ENCODE measurements at places on chromosomes 6 and 20. TPM values are rescaled to one million over a fixed set of nuclear protein-coding genes. Genes with fewer than 3 reads are reported as not detected.
A peak's percentile ranks its signal among the peaks of the same experiment; 100 is the strongest.

GRCh38 chr6:61886608-61887259 is 399.3 kb downstream of the KHDRBS2 start:
- no peak overlapping the region for H3K4me3 ChIP-seq
- no peaks in the 10 kb centered on the region for H3K27me3 ChIP-seq
- H3K27ac ChIP-seq: no peak overlapping the region
- no peaks in the 10 kb centered on the region for H3K36me3 ChIP-seq
- no peaks in the 10 kb centered on the region for H3K4me1 ChIP-seq

GRCh38 chr20:37236462-37236861 is 25.2 kb downstream of the GHRH start:
- H3K36me3 ChIP-seq: no peaks in the 10 kb centered on the region
- peak; percentile 55 for DNase-seq
- peaks cover 38% of the 10 kb centered on the region for H3K4me1 ChIP-seq
- no peak overlapping the region for H3K4me3 ChIP-seq
- H3K27ac ChIP-seq: no peak overlapping the region

- H3K36me3 ChIP-seq: no peaks in the 10 kb centered on the region
- no peak for DNase-seq
Measured at GRCh38 chr6:108838101-108838717, 10.0 kb upstream of the ARMC2 start.

DNA sequence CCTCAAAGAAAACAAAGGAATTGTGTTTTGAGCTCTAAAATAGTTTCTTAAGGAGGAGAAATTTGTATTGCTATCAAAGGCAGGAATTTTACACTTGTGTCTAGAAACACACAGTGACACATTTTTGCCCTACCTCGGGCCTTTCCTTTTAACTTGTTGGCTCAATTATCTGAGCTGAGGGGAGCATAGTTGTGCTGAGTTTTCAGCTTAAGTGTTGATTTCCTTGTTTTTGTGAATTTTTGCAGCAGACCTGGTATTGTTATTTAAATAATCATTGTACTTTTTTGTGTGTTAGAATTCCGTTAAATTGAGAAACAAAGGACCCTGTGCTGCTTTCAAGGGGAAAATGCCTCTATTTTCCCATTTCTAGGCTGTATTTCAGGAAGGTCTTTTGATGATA is 249.7 kb downstream of the CD83 start:
- no peak for DNase-seq
- no peak overlapping the region for H3K27ac ChIP-seq
- peaks cover 14% of the 10 kb centered on the region for H3K4me1 ChIP-seq
- H3K27me3 ChIP-seq: no peaks in the 10 kb centered on the region

GRCh38 chr6:126152372-126152745 is 166.0 kb downstream of the TRMT11 start:
- no peak overlapping the region for H3K4me3 ChIP-seq
- H3K27me3 ChIP-seq: no peaks in the 10 kb centered on the region
- no peak for DNase-seq
- H3K27ac ChIP-seq: no peak overlapping the region
- no peaks in the 10 kb centered on the region for H3K36me3 ChIP-seq

GRCh38 chr6:125066964-125067363 is 86.6 kb upstream of the TPD52L1 start:
- no peak overlapping the region for H3K4me3 ChIP-seq
- DNase-seq: no peak
- H3K27me3 ChIP-seq: no peaks in the 10 kb centered on the region
- no peak overlapping the region for H3K27ac ChIP-seq

GRCh38 chr6:369559-370431 is 21.8 kb upstream of the IRF4 start:
- H3K27me3 ChIP-seq: peaks cover 58% of the 10 kb centered on the region
- H3K4me1 ChIP-seq: no peaks in the 10 kb centered on the region
- no peak overlapping the region for H3K27ac ChIP-seq
- no peak for DNase-seq
- H3K4me3 ChIP-seq: no peak overlapping the region
- no peaks in the 10 kb centered on the region for H3K36me3 ChIP-seq

Gene GPR6
- not detected for total RNA-seq
